ENCODE measurements at places on chromosomes 3 and 15. TPM values are rescaled to one million over a fixed set of nuclear protein-coding genes. Genes with fewer than 3 reads are reported as not detected.

The LTF gene
- not detected for total RNA-seq

The GP9 gene
- not detected for total RNA-seq

The ICE2 gene
- 44.0 TPM for total RNA-seq

The ACAP2 gene
- 38.4 TPM for total RNA-seq

The PPARG gene
- total RNA-seq, result 27.5 TPM

The KIF7 gene
- 10.7 TPM for total RNA-seq

The HIGD2B gene
- not detected for total RNA-seq

The PAQR5 gene
- 0.15 TPM for total RNA-seq

The DUOX1 gene
- 0.08 TPM for total RNA-seq

The PLD1 gene
- 24.2 TPM for total RNA-seq

The ZPLD1 gene
- total RNA-seq, result not detected

The TMCO5A gene
- total RNA-seq, result not detected

The SNX33 gene
- 11.1 TPM for total RNA-seq

The ZNF80 gene
- total RNA-seq, result not detected

The ADAMTS17 gene
- not detected for total RNA-seq

The GOLGA8N gene
- 4.2 TPM for total RNA-seq

The DNASE1L3 gene
- total RNA-seq, result not detected

The KCNH8 gene
- not detected for total RNA-seq

The SLC2A2 gene
- not detected for total RNA-seq

The SLC51A gene
- not detected for total RNA-seq

The GSK3B gene
- 28.0 TPM for total RNA-seq

The ZNF621 gene
- 12.3 TPM for total RNA-seq

The ARGFX gene
- not detected for total RNA-seq

The PLSCR2 gene
- total RNA-seq, result not detected

The CELSR3 gene
- total RNA-seq, result 0.45 TPM

The CRABP1 gene
- not detected for total RNA-seq

The PLA2G4D gene
- total RNA-seq, result not detected

The C3orf49 gene
- not detected for total RNA-seq

The PRTG gene
- total RNA-seq, result 0.70 TPM

The GATM gene
- total RNA-seq, result 0.12 TPM

The PLA2G4E gene
- not detected for total RNA-seq

The MAP2K1 gene
- 37.7 TPM for total RNA-seq

The GRK7 gene
- total RNA-seq, result under 0.01 TPM

The DUOXA2 gene
- not detected for total RNA-seq

The SQOR gene
- 249 TPM for total RNA-seq

The SLCO3A1 gene
- 3.4 TPM for total RNA-seq

The LRTM1 gene
- not detected for total RNA-seq

The TRH gene
- total RNA-seq, result not detected

The PAK6 gene
- total RNA-seq, result not detected

The GHRL gene
- total RNA-seq, result not detected

The RBP2 gene
- total RNA-seq, result not detected

The FOXB1 gene
- not detected for total RNA-seq

The QTRT2 gene
- total RNA-seq, result 8.8 TPM

The SKOR1 gene
- under 0.01 TPM for total RNA-seq

The C2CD4A gene
- not detected for total RNA-seq

The GHSR gene
- not detected for total RNA-seq

The TOP2B gene
- total RNA-seq, result 34.8 TPM

The HYKK gene
- 0.70 TPM for total RNA-seq

The CKMT1B gene
- not detected for total RNA-seq

The TFRC gene
- 543 TPM for total RNA-seq
